Memory B cell (primary cell): ENCODE measurements at places on chromosomes 7 and 10.

DNA sequence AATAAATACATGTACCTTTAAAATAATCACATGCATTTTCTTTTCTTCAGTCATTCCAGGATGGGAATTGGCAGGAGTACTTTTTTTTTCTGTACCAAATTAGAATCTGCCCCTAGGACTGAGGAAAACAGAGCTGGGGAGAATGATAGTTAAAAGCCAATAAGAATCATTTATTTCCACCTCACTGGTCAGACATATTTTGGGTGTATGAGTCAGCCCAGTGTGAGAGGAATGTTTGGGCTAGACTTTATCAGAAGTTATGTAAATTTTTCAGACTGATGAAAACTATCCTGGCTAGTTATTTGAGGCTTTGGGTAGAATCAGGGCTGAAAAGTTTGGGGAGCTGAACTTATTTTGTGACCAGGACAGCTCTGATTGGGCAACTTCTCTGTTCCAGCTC lies 303.1 kb upstream of the NPSR1 start:
- no peak for DNase-seq

DNA sequence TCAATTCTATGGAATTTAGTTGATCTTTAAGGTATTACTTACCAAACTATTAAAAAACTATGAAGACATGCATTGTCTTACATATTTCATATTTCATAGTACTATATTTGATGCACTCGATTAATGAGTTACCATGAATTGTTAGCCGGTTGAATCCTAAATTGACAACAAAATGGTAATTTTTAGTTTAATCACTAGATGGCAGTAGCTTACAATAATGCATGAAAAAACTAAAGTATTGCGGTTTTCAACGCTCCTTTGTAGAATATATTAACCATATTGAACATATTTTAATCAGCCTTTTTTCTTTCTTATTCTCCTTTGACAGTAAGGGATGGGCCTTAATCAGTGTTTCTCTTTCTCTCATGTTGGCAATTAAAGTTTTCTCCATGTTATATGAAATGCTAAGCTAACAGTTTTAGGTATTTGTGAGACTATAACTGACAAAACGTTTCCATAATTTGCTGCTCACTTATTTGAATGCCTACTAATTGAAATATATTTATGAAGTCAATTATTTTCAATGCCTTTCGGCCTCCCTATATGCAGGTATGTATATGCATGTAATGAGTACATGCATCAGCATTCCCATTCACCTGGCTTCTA lies 48.5 kb upstream of the ARL4A start:
- peak; percentile 46 for DNase-seq

GRCh38 chr7:79118143-79118542 lies 335.3 kb downstream of the MAGI2 start:
- no peak for DNase-seq

DNA sequence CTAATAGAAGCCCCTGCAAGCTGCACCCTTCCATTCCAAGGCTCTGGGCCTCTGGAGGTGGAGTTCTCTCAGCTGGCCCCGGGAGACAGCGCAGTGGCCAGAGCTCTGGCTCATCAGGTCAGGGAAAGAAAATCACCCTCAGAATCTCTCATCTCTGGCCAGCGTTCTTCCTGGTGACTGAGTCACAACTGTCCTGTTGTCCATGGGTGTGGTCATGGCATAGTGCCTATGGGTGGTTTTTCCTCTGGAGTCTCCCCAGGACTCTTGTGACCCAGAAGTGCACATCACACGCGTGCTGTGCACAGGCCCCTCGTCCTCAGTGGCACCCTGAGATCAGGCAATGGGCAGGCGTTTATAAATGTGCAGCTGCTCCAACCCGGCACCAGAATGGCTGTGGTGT lies 27.4 kb upstream of the FXYD4 start:
- no peak for DNase-seq

- no peak for DNase-seq
Measured at GRCh38 chr7:36119005-36119706, 33.9 kb upstream of the EEPD1 start.

DNA sequence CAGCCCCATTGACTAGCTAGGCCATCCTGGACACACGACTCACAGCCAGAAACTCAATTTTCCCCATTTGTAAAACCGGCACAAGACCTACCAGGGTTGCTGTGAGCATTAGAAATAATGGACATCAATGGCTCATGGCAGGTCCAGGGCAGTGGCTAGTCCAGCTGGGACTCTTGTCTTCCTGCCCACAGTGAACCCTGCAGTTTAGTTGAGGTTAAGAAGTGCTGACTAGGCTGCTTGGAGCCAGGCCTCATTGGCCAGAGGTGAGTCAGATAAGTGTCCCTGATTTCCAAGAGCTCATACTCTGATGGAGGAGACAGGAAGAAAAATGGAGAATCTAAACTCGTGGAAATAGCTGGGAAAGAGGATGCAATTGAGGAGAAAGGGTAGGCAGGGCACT lies 123.4 kb upstream of the ZNF92 start:
- DNase-seq: no peak

DNA sequence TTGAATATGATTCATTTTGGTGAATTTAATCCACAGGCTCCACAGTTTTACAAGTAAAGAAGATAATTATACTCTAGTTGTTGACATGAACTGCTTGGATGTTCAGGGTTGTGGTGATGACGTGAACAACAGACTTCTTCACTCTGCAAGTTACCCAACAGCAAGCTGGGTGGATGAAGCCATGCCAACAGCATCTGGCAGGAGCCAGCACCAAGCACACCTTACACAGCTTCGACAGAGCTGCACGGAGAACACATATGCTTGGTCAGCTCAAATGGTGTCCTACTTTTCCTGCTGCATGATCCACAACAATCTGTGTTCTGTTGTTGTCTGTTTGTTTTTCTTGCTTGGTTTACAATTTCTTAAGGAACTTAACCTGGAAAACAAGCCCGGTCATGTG lies 9.8 kb downstream of the NOD1 start:
- no peak for DNase-seq

DNA sequence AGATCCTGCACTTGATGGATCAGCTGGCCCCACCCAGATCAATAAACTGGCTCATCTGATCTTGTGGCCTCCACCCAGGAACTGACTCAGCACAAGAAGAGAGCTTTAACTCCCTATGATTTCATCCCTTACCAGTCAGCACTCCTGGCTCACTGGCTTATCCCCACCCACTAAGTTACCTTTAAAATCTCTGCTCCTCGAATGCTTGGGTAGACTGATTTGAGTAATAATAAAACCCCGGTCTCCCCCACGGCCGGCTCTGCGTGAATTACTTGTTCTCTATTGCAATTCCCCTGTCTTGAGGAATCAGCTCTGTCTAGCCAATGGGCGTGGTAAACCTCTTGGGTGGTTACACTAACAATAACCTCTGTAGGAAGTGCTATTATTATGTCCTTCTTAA lies 83.7 kb downstream of the MBL2 start:
- DNase-seq: no peak

DNA sequence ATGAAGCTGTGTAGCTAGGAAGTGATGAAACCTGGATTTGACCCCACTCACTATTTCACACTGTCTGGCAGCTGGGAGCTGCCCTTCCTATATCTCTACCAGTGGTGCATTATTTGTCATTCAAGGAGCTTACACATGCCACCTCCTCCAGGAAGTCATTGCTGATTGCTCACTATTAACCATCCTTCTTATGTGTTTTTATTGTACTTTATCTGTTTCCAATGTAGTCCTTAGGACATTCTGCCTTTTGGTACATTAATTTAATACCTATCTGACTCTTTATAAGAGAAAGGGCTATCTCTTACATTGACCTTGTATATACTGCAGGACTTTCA lies 31.0 kb downstream of the HHEX start:
- DNase-seq: no peak

GRCh38 chr10:121322776-121323175 lies 275.5 kb downstream of the FGFR2 start:
- DNase-seq: no peak

GRCh38 chr10:72802763-72803505 lies 90.6 kb upstream of the OIT3 start:
- DNase-seq: no peak
